DND-41 (cell line): ENCODE measurements at places on chromosomes 7 and 10.
A peak's percentile ranks its signal among the peaks of the same experiment; 100 is the strongest.

DNA sequence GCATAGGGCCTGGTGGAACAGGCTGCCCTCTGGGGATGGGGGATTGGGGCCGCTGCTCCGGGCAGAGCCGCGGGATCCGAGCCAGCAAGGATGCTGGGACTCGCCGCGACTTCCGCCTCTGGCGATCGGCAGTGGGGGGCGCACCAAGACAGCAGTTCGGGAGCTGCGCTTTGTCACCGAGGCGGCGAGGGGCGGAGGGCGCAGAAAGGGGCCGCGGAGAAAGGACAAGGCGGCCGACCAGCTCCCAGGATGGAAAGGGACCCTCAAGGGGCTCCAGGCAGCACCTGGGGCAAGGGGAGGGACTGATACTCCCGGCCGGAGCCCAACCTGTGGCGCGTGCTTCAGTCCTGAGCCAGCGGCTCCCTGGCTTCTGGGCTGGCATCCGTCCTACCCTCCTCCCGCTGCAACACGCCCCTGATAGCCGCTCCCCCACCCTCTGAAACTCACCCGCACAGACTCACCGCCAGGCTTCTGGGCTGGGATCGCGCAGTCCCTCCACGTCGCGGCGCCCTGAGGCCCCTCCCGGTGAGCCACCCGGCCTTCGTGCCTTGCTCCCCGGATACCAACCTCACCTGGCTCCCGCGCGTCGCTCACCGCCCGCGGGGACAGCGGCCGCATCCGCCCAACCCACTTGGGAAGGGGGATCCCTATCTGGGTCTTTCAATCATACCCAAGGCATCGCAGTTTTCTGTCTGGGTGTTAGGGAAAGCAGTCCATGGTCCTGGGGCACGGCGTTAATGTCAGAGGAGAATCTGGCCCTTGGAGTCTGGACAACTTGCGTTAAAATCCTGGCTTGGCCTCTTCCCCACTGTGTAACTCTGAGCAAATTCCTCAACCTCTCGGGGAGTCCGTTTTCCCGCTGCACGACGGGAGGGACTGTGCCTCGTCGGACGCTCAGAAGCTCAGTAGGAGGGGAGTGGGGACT lies 7.0 kb upstream of the EVX1 start:
- DNase-seq, result no peak

DNA sequence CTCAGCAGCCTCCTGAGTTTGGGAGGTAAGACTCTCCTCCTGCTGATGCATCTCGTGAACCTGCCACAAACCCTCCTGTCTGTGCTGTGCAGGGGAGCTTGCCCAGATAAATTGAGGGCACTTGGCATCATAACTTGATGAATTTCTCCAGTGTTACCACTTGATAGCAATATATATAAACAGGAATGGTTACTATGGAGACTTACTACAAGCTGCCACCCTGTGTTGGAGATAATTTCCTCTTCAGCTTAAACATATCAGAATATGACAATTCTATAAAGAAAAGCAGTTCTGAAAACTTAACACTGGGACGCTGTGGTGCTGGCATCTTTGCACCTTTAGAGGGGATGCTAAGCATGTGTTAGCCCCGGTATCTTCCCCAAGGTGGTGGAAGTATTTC lies 14.9 kb downstream of the PFKFB3 start:
- DNase-seq, result no peak

GRCh38 chr10:87668324-87669074 lies 8.8 kb downstream of the PAPSS2 start:
- DNase-seq, result no peak

DNA sequence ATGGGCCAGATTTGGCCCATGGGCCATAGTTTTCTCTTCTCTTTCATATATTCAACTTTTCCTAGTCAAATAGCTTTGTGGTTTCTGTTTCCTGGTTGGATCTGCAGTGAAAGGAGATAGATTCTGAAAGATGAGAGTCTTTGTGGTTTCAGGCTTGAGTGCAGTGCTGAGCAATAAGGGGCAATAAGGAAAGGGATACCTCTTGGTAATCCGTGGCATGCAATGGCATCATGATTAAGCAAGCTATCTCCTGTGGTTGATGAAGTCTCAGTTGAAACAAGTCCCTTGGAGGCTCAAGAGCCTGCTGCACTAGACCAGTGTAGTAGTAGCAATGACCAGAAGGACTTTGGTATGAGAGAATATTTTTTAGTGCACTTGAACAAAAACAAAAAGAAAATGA lies 187.7 kb upstream of the CNTNAP2 start:
- DNase-seq, result no peak

DNA sequence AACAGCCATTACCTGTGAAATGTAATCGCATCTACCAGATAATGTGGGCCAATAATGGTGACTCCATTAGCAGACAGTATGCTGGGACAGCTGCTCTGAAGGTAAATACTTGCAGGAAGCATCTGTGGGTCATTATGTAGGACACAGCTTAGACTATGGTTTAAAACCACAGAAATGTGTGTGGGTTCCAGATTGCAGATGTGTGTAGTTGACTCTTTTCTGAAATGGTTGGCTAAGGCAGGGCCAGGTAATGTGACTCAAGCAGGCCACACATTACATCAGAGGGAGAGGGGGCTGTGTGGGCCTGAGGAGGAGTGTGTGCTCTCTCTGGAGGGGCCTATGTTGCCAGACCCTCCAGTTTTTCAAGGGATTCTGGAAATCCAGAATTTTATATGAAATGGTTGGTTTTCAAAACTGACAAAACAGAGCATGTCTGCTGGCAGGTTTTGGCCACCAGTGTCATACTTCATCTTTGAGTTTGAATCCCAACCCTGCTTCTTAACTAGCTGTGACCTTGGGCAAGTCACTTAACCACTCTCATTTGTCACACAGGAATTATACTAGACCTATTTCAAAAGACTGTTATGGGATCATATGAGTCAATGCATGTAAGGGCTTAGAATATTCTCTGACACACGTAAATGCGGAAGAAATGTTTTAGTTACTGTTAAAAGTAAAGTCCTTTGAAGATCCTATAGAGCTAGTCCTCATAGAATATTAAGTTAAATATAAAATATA lies 64.5 kb downstream of the MCMBP start:
- DNase-seq, result peak; percentile 20

- DNase-seq, result no peak
These were observed 571.6 kb upstream of the MGMT start for GRCh38 chr10:128895473-128895872.

GRCh38 chr10:120950051-120950561 lies 98.9 kb downstream of the WDR11 start:
- no peak for DNase-seq

DNA sequence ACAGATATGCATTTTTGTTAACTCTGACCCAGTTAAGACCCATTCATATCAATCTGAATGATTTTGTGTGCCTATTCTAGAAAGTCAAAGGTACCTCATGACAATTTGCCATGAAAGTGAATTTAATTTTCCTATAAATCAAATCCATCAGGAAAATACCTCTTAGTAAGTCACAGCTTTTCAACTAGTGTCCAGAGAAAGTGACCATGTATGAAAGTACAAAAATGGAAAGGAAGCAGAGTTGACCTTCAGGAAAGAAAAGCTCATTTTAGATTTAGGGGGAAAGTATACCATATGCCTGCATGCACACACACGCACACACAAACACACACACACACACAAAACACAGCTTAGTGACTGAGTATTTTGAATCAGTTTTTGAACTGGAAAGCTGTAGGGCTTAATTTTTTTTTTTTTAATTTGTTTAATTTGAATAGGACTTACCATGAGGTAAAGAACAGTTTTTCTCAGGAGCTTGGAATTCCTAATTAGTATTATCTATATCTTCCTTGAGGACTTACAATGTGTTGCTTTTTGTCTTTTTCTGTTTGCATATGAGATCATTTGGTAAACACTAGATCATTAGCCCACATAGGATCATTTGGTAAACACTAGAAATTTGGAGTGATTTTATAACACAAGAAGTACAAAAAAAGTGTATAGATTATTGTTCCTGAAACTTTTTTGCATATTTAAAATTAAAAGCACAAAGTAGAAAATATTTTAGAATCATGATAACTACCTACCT lies 61.6 kb downstream of the ZNF277 start:
- no peak for DNase-seq

DNA sequence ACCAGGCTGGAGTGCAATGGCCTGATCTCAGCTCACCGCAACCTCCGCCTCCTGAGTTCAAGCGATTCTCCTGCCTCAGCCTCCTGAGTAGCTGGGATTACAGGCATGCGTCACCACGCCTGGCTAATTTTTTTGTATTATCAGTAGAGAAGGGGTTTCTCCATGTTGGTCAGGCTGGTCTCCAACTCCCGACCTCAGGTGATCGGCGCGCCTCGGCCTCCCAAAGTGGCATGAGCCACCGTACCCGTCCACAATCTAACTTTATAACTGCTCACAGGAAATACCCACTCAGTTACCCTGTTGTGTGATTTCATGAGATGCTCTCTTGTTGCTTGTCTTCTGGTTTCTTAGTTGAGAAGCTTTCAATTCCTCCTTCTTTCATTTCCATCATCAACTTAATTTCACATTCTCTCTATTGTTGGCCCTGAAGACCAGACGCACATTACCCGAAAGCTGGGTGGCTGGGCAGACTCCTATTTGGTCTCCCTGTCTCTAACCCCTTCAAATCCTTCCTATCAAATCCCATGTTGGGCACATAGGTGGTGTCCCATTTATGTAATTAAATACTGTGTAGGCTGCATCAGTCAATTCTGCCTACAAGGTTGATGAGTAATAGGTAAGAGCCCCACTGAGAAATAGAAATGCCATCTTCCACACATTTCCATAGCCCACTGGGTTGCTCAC lies 1.1 kb upstream of the GSTO2 start:
- DNase-seq, result no peak
